ENCODE measurements at places on chromosomes 12 and 14.

GRCh38 chr12:6753772-6754356 is 923 bp upstream of the MLF2 start:
- no peak for DNase-seq

GRCh38 chr12:75271576-75271975 is 58.5 kb downstream of the CAPS2 start:
- DNase-seq: no peak

DNA sequence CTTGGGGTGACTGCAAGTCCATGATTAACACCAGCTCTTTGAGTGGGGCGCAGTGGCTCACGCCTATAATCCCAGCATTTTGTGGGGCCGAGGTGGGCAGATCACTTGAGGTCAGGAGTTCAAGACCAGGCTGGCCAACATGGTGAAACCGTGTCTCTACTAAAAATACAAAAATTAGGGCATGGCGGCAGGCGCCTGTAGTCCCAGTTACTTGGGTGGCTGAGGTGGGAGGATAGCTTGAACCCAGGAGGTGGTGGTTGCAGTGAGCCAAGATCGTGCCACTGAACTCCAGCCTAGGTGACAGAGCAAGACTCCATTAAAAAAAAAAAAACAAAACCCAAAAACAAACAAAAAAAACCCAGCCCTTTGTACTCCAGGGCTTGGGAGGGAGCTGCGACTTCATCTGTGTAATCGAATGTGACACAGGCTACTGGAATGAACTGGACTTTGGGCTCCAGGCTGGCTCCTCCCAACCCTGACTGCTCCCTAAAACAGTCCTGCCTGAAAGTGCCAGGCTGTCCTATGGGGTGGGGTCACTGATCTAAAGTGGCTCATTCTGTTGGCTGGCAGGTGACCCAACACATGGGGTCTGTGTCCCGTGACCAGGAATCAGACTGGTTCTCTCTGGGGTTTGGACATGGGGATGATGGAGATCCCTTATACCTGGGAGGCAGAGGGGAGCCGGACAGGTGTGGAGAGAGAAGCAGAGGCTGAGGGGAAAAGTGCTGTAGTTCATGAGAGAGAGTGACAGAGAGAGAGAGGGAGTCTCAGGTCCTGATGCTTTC is 9.3 kb upstream of the C12orf43 start:
- no peak for DNase-seq

- no peak for DNase-seq
Measured at GRCh38 chr12:52828156-52828555, 6.0 kb downstream of the KRT79 start.

GRCh38 chr12:108175310-108175709 is 46.2 kb downstream of the WSCD2 start:
- no peak for DNase-seq

DNA sequence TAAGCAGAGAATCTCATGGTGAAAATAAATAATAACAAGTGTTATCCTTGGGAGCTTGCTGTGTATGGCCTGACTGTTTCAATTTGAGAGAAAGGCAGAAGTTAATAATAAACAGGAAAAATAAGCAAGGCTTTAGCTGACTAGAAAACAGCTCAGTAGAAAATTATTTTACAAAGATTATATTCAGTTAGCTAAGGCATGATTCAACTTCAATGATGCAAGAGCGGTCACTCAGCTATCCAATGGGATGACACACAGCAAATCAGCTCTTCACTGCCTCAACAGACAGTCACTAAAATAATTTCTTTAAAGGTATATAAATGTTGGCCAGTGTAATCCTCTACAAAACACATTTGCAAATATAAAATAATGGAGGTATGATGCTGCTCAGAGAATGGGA is 18.6 kb downstream of the GSTZ1 start:
- DNase-seq: no peak

DNA sequence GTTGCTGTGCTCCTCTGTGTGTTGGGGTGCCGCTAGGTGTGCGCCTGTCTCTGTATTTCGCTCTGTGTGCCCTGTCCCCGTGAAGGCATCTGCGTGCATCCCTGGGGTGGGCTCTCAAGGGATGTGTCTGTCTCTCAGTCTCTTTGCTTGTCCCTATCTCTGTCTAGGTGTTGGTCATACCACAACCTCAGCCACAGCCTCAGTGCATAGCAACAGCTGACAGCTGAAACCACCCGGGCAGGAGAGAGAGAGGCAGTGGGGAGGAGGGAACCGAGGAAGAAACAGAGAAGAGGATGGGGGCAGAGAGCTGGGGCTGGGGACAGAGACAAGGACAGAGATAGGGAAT is 953 bp upstream of the NXPH4 start:
- no peak for DNase-seq

- no peak for DNase-seq
Measured at GRCh38 chr12:42270596-42270995, 32.5 kb upstream of the YAF2 start.

DNA sequence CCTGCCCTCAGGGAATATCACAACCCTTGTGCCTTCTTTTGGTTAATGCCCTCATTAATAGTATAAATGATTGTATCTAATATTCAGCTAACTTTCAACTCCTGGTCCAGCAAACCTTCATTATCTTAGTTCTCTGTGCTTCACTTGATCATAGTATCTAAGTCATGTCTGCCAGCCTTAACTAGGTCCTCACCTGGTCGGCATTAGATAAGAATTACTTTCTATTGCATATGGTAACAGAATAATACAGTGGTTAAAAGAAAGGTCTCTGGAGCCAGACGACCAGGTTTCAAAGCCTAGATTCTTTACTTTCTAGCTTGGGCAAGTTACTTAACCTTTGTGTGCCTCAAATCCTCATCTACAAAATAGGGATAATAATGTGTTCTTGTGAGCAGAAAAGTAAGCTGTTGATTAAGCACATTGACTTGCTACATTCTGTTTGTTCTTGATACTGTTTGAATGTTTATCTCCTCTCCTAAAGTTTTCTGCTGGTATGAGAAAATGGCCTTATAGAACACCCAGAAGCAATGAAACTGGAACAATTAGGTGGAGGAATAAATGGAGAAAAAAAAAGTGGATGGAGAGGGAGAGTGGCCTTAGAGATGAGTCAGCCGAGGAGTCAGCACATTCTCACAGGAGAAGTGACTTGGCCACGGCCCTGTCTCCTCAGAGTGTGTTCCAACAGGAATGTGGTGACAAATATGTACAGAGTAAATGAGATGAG is 176.1 kb downstream of the SLC25A21 start:
- no peak for DNase-seq

- no peak for DNase-seq
Measured at GRCh38 chr12:26172946-26173552, 22.3 kb upstream of the SSPN start.

GRCh38 chr12:119292893-119293630 is 41.5 kb upstream of the CCDC60 start:
- DNase-seq: no peak

- no peak for DNase-seq
Measured at GRCh38 chr14:76786601-76787000, 25.3 kb downstream of the VASH1 start.

Data from stimulated activated CD8-positive, alpha-beta memory T cell treated with anti-CD3 and anti-CD28 coated beads, Interleukin-4, amount 100 ng/mL, for 1 hour (primary cell).